ENCODE measurements at places on chromosomes 13 and 19. TPM values are rescaled to one million over a fixed set of nuclear protein-coding genes. Genes with fewer than 3 reads are reported as not detected.

The IRGC gene
- not detected for total RNA-seq

The ODAD3 gene
- 0.70 TPM for total RNA-seq

The CDK8 gene
- total RNA-seq: 7.4 TPM

The CNMD gene
- total RNA-seq: not detected

The ANKRD24 gene
- 5.6 TPM for total RNA-seq

Measured in left lobe of liver (tissue), 2 donors.